ENCODE measurements at places on chromosomes 4 and X.

DNA sequence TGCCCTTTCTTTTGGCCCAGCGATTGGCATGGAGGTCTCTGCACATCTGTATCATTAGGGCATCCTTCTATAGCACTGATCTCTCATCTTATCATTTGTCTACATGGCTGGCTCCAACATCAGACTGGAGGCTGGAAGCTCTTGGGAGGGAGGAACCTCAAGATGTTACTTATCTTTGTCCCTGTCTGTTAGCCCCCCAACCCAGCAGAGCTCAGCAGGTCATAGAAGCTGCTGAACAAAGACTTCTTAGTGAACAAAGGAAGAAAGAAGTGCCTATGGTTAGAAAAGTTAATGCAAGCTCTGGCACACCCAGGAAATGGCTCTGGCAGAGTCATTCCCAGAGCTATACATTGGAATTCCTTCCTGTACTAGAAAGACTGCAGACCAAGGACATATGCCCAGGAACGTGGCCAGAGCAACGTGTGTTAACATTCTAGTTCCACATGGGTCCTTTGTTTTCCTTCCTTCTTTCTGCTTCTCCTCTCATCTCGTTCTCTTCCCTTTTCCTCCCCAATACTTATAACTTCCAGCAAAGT, 74.0 kb downstream of the SEL1L3 start:
- no peak for DNase-seq

GRCh38 chr4:677431-678293, 3.3 kb downstream of the MYL5 start:
- DNase-seq, result no peak

DNA sequence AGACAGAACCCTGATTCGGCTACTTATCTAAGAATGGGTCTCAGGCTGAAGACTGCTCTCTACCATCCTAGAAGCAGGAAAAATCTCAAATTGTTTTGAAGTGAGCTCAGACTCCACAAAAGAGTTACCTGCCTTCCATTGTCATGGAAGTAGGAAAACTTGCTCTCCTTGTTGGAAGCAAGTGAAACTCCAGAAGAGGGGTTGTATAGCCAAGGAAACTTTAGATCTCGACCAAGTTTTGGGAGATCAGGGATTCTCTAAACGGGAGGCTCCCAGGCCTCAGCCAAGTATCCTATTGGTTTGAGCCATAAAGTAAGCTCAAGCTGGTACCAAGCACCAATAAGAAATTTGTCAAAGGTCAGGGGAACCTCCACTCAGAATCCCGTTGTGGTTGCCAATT, 9.2 kb upstream of the FHDC1 start:
- DNase-seq, result no peak

GRCh38 chrX:8364369-8365141, 100.1 kb upstream of the VCX3B start:
- DNase-seq, result no peak

- no peak for DNase-seq
These were observed 76.5 kb upstream of the LSM6 start for GRCh38 chr4:146098978-146099377.

DNA sequence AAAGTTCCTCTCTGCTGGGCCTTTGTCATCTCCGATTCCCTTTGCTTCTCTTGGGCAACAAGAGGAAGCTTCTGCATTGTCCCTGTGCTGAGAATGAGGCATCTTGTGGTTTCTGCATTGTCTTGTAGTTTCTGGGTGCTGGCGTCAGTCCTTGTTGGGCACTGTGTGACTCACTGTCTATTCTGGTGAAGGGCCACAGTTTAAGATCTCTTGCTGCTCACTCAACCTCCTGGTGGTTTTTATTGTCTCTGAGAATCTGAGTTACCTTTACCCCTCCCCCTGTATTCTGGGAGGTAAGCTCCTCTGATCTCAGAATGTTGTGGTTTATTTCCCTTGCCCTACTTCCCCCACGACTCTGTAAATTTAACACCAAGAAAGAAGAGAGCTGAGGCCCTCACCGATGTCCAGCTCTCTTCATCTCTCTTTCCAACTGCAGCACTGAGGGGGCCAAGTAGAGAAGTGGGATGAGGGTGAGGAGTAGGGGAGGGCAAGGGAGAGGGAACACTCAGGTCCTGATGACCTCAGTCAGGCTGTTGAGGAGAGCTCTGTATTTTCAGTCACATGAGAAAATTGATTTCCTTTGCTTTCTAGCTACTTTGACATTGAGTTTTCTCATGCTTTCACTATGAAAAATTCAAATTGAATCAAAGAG, 441.6 kb upstream of the PITX2 start:
- no peak for DNase-seq

- no peak for DNase-seq
These were observed 1.9 kb downstream of the FMR1 start for GRCh38 chrX:147913570-147913969.

DNA sequence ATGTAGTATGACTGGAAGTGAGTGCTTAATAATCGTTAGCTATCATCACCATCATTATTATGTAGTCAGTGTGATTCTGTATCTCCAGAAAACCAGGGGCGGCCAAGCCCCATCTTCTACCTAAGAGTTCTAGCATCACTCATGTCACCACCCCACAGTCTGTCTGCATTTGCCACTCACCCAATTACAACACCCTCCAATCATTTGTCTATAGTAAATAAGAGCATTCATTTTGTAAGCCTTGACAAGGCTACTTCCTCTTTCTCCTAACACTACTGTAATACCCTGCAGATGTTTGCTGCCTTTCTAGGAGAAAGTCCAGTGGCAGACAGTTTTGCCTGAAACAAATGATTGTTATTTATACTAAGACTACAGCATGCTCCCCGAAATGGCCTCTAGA, 15.8 kb upstream of the IL21 start:
- no peak for DNase-seq

DNA sequence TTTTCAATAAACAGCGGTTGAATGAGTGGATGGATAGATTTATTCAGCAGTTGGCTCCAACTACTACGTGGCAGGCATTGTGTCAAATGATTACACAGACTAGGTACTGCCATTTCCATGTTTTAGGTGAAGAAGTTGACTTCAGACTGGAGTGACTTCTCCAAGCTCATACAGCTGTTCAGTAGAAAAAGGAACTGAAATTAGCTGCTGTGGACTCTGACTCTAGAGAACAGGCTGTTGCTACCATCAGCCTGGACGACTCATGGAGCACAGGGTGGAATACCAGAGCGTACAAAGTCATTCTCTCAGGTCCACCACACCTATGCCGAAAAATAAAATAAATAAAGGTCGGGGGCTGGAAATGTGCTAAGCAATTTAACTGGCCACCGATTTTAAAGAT, 45.3 kb downstream of the TENM3 start:
- no peak for DNase-seq

- DNase-seq, result no peak
These were observed 92.2 kb downstream of the LPAR4 start for GRCh38 chrX:78839711-78840110.

DNA sequence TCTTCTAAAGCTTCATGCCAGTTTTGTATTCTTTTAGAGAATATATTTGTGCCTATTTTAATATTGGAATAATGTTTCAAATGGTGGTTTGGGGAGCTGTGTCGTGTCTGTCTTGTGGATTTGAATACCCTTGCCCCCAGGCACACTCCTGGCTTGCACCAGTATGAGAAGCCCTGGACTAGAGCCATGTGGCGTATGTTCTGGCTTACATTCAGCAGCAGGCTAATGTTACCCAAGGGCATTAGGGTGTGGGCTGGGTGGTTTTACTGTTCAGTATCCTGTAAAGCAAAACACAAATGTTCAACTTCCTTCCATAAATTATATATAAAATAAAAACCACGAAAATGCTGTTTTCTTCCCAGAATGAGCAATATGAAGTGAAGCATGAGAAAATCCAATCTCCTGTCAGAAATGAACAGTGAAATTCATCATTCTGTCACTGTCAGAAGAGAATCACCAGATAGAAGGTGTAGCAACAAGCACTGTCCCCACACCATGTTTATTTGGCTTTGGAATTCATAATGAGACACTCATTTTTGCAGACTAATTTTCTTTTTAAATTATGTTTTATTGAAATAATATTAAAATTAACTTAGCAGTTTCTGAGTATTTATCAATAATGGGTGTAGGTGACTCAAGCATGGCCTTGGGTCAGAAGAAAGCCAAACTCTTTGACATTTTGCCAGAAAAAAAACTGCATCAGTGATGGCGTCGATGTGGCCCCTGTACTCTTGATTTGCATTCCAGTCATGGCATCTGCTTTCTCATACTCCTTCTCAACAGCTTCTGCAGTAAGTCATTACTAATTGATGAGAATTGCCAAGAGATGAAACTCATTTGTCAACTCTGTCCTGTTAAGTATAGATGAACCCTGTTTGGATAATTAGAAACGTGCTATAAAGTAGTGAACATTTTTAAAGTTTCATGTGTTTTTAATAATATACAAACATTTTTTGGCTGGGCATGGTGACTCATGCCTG, 43.8 kb downstream of the WWC2 start:
- DNase-seq, result no peak

DNA sequence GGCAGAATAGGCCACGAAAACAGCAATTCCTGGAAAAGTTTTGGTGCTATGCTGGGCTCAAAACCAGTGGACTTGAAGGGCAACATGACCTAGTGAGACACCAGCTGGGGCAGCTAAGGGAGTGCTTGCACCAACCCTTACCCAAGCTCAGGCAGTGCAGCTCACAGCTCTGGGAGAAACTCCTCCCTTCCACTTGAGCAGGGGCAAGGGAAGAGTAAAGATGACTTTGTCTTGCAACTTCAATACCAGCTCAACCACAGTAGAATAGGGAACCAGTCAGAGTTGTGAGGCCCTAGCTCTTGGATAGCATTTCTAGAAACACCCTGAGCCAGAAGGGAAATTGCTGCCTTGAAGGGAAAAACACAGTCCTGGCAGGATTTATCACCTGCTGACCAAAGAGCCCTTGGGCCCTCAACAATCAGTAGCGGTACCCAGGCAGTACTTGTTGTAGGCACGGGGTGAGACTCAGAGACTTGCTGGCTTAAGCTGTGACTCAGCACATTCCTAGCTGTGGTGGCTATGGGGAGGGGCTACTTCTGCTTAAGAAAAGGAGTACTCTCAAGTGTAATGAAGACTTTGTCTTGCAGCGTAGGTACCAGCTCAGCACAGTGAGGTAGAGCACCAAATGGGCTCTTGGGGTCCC, 19.7 kb upstream of the ABCG2 start:
- DNase-seq, result no peak

DNA sequence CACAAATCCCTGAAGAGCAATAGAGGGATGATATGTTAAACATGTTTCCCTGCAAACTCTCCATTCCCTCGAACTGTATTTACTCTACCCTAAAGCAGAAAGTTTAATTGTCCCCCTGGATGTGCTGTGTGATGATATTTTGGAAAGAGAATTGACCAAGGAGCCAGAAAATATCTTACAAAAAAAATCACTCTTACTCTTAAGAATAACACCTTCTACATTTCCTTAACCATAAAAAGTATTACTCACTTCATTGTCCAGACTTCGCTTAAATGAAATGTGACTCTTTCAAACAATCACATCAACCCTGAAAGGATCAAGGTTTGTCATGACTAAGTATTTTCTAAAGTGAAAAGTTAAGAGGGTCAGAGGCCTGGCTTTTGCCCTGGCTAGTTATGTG, 49.0 kb upstream of the EGFL6 start:
- no peak for DNase-seq

DNA sequence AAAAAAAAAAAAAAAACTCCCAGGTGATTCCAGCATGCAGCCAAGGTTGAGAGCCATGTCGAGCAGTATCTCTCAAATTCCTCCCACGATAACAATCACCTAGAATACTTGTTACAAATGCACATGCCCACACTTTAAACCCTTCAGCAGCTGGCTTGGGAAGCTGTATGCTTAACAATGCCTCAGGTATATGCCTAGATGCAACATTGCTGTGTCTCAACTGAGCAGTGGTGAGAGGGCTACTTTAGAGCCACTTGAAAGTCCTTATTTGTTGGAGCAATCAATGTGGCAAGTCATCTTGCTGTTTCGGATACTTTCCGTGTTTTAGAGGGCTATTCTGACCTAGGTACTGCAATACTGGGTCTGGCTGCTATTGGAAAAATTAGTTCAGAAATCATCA, 487.4 kb downstream of the INPP4B start:
- no peak for DNase-seq

GRCh38 chr4:84574069-84574720, 8.7 kb upstream of the CDS1 start:
- DNase-seq, result no peak

DNA sequence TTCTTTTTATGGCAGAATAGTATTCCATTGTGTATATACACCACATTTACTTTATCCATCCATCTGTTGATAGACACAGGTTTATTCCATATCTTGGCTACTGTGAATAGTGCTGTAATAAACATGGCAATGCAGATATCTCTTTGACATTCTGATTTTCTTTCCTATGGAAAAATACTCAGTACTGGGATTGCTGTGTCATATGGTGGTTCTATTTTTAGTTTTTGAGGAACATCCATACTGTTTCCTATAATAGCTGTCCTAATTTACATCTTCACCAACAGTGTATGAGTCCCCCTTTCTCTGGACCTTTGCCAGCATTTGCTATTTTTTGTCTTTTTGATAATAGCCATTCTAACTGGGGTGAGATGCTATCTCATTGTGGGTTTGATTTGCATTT, 73.5 kb downstream of the GPAT3 start:
- no peak for DNase-seq

DNA sequence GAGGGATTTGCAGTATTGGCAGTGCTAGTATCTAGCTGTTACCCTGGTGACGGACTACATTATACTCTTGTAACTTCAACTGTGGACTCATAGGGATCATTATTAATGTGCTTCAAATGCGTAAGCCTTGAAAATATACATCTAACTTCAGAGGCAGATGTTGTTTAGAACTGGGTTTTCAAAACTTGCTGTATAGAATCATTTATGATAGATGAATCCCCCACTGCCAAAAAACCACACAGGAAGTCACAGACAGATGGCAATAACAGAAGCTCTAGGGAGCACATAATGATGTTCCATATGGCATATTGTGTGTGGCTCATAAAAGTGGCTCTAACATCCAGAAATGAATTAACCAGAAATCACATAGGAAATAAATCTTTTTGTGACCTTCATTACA, 62.3 kb upstream of the RELL1 start:
- DNase-seq, result no peak

DNA sequence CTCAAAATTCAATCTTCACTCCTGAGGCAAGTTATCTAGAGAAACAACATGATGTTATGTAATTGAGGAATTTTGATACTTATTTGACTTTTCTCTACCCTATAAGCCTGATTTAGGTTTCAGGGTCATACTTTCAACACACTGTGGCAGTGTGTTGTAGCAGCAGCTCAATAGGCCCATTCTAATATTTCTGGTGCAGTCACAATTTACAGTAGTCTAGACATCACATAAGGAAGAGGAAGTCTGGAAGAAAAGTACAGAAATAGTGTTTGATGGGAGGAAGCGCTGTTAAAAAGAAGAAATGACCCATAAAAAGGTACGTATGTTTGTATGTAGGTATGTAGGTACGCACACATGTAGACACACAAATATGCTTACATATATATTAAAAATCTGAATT, 194.3 kb downstream of the ARHGAP24 start:
- no peak for DNase-seq

Measured in cardiac septum (tissue), 1 donor.